Vagina (tissue), 2 donors: ENCODE measurements at places on chromosomes 6 and 20. TPM values are rescaled to one million over a fixed set of nuclear protein-coding genes. Genes with fewer than 3 reads are reported as not detected.

DNA sequence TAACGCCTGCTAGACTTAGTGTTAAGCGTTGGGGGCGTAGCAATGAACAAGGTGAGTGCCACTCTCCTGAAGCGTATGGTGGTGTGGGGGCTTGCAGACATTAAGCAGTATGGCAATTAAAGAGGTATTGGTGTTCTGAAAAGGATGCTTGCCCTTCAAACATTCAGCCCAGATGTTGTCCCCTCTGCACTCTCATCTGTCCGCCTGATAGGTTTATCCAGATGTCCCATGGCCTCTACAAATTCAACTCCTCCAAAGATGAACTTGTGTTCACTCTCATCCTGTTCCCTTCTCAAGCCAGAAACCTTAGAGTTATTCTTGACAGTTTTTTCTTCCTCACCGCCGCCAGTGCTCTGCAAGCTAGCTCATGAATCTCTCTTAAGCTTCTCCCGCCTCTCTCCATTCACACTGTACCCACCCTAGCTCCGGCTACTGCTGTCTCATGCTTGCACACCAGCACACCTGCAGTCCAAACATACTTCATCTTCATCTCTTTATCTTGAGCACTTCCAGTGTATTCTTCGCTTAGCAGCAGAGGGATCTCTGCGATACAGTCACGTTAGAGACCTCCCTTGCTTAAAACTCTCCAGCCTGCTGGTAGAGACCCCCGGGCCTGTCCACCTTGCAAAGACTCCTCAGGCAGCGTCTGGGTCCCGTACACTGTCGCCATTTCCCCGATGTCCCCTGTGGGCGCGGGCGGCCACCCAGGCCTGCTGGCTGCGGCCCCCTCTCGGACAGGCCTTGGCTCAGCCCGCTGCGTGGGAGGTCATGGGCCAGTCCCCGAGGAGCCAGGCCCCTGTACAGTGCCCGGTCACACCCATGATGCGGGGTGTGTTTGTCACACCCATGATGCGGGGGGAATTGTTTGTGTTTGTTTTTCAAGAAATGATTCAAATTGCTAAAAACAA is 962 bp downstream of the DDX27 start:
- peak overlapping the region; percentile 82 for H3K27ac ChIP-seq
- peak overlapping the region; percentile 76 for H3K4me3 ChIP-seq
- H3K36me3 ChIP-seq: peaks cover 45% of the 10 kb centered on the region
- no peak for DNase-seq
- peaks cover 27% of the 10 kb centered on the region for H3K4me1 ChIP-seq

- DNase-seq: no peak
- no peak overlapping the region for H3K27ac ChIP-seq
- H3K36me3 ChIP-seq: no peaks in the 10 kb centered on the region
- H3K27me3 ChIP-seq: no peaks in the 10 kb centered on the region
- H3K4me3 ChIP-seq: no peak overlapping the region
- no peaks in the 10 kb centered on the region for H3K4me1 ChIP-seq
These were observed 35.7 kb downstream of the UBR2 start for GRCh38 chr6:42599558-42599957.

DNA sequence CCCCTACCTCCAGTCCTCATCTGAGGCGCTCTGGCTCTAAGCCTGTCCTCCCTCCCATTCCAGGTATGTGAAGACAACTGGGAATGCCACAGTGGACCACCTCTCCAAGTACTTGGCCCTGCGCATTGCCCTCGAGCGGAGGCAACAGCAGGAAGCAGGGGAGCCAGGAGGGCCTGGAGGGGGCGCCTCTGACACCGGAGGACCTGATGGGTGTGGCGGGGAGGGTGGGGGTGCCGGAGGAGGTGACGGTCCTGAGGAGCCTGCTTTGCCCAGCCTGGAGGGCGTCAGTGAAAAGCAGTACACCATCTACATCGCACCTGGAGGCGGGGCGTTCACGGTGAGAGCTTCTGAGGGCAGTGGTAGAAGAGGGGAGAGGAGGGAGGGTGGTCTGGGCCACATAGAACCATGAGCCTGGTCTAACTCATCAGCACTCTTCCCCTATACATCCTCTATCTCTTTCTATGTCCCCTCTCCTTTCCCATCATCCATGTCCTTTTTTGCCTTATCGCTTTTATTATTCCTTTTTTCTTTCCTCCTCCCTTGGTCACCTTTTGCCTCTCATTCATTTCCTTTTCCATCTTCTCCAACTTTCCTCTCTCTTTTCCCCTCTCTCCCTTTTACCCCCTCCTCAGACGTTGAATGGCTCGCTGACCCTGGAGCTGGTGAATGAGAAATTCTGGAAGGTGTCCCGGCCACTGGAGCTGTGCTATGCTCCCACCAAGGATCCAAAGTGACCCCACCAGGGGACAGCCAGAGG is 3.5 kb downstream of the RING1 start:
- H3K36me3 ChIP-seq: no peaks in the 10 kb centered on the region
- no peaks in the 10 kb centered on the region for H3K27me3 ChIP-seq
- no peak overlapping the region for H3K4me3 ChIP-seq
- H3K27ac ChIP-seq: no peak overlapping the region
- DNase-seq: no peak

DNA sequence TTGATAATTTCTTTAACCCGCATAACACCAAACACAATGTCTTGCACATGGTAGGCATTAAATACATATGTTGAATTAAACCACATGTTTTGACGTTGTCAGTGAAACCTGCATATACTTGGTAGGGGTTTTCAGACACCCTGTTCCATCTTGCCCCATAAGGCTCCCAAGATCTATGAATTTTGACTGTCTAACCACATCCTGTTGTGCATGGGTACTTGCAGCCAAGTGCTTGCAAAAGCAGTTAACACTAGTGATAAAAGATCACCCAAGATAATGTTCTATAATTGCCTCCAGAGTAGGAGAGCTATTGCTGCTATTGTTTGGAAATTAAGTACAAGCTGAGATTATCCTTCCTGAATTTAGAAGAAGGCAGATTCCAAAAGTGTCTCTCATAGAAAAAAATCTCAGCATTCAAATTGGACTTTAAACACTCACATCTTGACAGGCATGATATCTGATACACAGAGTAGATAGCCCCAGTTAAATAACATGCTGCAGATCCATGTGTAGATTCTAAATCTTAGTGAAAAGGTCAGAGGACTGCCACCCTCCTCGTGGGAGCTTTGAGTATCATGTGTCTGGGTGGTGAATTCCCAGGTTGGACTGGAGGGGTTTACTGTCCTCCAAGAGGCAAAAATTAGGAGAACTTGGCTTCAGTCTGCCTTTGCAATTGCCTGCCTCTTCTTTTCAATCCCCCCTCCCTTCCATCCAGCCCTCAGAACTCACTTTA is 25.8 kb upstream of the CCN6 start:
- H3K36me3 ChIP-seq: no peaks in the 10 kb centered on the region
- no peaks in the 10 kb centered on the region for H3K27me3 ChIP-seq
- no peak for DNase-seq
- H3K27ac ChIP-seq: no peak overlapping the region
- H3K4me3 ChIP-seq: no peak overlapping the region

DNA sequence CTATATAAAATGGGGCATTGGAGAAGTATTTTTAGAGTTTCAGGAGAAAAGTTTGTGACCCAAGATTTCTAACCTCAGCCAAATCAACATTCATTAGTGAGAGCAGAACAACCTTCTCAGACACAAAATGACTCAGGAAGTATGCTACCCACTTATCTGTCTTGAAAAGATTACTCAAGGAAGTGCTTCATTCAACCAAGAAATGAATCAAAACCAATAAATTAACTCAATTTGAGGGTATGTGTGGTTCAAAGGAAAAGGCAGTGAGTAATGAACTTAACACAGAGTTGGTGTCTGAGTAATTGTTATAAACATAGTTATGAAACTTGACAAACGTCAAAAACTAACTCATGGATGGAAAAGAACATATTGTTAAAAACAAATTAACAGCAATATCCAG is 227.6 kb downstream of the HAO1 start:
- no peaks in the 10 kb centered on the region for H3K27me3 ChIP-seq
- H3K27ac ChIP-seq: no peak overlapping the region
- H3K4me1 ChIP-seq: no peaks in the 10 kb centered on the region
- H3K36me3 ChIP-seq: no peaks in the 10 kb centered on the region

DNA sequence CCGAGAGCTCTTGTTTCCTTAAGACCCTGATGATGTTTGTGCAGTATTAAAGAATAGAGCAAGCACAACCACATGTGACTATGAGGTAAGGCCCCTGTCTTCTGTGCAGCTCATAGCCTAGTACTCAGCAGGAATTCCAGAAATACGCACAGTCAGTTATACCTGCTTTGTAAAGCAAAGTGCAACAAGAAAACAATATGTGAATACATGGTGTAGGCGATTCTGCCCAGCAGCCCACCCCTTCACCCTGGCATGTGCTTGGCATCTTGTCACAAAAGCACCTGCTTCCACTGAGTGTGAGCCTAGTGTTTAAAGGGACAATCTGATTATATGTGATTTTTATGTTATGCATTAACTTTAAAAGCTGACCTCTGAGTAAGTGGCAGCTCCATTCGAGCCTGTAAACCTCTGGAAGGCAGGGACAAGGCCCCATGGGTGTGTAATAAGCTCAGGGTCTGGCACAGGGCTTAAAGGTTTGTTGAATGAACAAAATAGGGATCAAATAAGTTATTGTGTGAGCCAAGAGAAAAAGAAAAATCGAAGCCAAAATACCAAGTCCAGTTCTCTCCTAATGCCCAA is 148.7 kb downstream of the DOK5 start:
- H3K27ac ChIP-seq: no peak overlapping the region
- no peak overlapping the region for H3K4me3 ChIP-seq
- no peaks in the 10 kb centered on the region for H3K4me1 ChIP-seq
- no peaks in the 10 kb centered on the region for H3K27me3 ChIP-seq
- no peaks in the 10 kb centered on the region for H3K36me3 ChIP-seq
- DNase-seq: no peak

DNA sequence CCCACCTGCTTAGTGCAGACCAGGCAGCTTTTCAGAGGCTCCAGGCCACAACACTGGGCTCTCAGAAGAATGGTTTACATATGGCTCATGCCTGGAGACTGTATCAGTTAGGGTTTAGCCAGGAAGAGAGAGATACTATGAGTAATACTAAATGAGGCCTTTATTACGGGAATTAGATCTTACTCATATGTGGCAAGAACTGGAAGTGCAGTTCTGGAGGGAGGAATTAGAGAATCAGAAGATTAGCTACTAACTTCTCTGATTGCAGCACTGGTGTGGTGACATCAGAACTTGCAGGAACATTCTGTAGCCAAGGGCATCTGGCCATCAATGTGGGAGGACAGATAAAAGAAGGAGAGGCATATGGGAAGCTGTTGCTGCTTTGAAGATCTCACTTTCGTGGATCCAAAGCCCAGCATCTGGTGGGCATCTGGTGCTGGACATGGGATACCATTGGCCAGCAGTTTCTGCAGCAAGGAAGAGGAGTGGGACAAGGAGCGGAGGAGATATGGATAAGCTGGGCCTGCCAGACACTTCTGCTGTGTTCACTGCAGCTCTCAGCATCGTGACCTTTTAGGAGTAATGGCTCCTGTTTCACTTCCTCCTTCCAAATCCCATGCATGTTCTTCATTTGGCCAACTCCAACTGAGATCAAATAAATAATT is 248.5 kb downstream of the BTBD3 start:
- no peaks in the 10 kb centered on the region for H3K36me3 ChIP-seq
- H3K4me3 ChIP-seq: no peak overlapping the region
- no peaks in the 10 kb centered on the region for H3K4me1 ChIP-seq
- H3K27ac ChIP-seq: no peak overlapping the region

The CRIP3 gene
- not detected for total RNA-seq

The ZSCAN12 gene
- total RNA-seq: 5.9 TPM

The APOM gene
- total RNA-seq: not detected
